NCI-H2081 (cell line): ENCODE measurements at places on chromosomes 7 and 10.

- no peak for DNase-seq
These were observed 65.3 kb downstream of the DGKB start for GRCh38 chr7:14837216-14837615.

- no peak for DNase-seq
These were observed 3.5 kb downstream of the UNCX start for GRCh38 chr7:1236132-1236661.

GRCh38 chr10:86648704-86649427 is 5.5 kb upstream of the OPN4 start:
- DNase-seq, result no peak

DNA sequence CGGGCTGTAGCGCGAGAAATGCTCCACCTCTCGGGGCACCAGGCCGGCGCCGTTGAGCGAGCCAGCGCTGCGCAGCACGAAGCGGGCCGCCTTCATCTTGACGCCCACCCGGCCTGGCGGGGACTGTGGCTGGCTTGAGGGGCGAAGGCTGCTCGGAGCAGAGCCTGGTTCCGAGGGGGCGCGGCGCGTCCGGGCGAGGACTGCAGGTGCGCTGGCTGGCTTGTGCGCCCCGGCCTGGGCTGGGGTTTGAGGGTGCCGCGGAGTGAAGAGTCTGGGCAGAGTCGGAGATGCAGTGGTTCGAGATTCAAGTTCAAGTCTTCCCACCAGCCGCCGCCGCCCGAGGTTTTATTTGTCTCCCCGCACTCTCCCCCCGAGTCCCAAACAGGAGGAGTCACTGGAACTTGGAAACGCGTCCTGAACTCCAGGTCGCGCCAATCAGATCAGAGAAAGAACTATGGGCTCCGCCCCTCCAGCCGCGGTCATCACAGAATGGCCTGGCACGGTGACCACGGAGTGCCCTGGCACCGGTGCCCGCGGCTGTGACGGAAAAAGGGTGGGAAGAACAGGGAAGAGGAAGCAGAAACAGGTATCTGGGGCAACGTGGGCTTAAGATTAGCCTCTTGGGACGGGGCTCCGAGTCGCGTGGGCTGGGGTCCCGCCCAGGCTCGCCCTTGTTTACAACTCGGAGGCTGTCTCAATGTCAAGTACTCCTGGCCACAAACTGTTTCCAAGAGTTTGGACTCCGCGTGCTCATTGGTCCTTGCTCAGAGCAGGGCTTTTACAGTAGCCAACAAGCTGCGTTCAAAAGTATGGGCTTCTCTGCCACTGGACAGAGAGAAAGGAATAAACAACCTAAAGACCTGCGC is at the start of gene PDK4:
Gene PDK4, minus strand, starts transcription at position 319 of the 866 bp plus-strand sequence. Its CDS starts 223 bp downstream, at position 96.
- DNase-seq, result peak; percentile 23
